Activated CD8-positive, alpha-beta memory T cell treated with anti-CD3 and anti-CD28 coated beads, Interleukin-2, amount 10 ng/mL, durations not matched to agents 7 days and 5 days (primary cell): ENCODE measurements at places on chromosomes 1 and 21. TPM values are rescaled to one million over a fixed set of nuclear protein-coding genes. Genes with fewer than 3 reads are reported as not detected.
A peak's percentile ranks its signal among the peaks of the same experiment; 100 is the strongest.

DNA sequence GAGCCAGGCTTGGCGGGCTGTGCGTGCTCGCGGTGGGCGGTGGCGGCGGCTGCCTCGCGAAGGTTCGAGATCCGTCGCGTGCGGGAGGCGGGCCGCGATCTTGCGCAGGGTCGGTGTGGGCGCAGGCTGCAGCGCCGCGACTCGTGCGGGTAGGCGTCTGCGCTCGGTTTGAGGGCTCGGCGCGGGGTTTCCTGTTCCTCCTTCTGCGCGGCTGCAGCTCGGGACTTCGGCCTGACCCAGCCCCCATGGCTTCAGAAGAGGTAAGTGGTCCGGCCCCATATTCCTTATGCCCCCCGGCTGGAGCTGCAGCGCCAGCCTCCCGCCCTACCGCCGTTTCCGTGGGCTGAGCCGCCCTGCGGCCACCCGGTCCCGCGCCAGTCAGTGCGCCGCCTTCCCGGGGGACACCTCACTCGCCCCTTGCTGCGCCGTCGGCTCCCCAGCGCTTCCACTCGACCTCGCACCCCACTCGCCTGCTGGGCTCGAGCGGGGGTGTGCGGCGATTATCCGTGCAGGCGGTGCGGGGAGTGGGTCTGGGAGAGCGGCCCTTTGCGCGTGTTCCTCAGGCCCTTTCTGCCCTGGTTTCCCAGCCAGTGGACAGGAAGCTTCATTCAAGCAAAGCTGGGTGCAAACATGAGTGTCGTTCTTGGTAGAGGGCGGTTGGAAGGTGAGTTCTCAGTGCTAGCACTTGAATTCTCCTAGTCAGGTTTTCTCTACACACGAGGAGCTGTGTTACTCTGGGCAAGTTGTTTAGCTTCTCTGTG lies at the start of gene CACYBP:
Gene CACYBP (plus strand): TSS at position 12 of the 761 bp plus-strand sequence. CDS start 234 bp downstream, at position 246.
- no peaks in the 10 kb centered on the region for H3K27me3 ChIP-seq
- peaks cover 48% of the 10 kb centered on the region for H3K4me1 ChIP-seq
- peak; percentile 66 for DNase-seq
- H3K4me3 ChIP-seq = no peak within 1 kb of the TSS
- H3K27ac ChIP-seq = no peak within 1 kb of the TSS
- peaks cover 24% of the 10 kb centered on the region for H3K36me3 ChIP-seq

- no peak overlapping the region for H3K27ac ChIP-seq
- no peak for DNase-seq
- H3K4me3 ChIP-seq = no peak overlapping the region
- H3K4me1 ChIP-seq = peaks cover 8% of the 10 kb centered on the region
- H3K27me3 ChIP-seq = peaks cover 8% of the 10 kb centered on the region
Measured at GRCh38 chr1:227864882-227865281, 49.4 kb downstream of the PRSS38 start.

GRCh38 chr1:84846387-84846786 lies 46.6 kb downstream of the LPAR3 start:
- no peak overlapping the region for H3K4me3 ChIP-seq
- peaks cover 1% of the 10 kb centered on the region for H3K4me1 ChIP-seq
- DNase-seq = no peak
- H3K36me3 ChIP-seq = no peaks in the 10 kb centered on the region

GRCh38 chr1:96253246-96254035 lies 468.1 kb upstream of the PTBP2 start:
- no peak for DNase-seq
- H3K36me3 ChIP-seq = no peaks in the 10 kb centered on the region
- H3K4me1 ChIP-seq = no peaks in the 10 kb centered on the region
- no peak overlapping the region for H3K27ac ChIP-seq
- H3K27me3 ChIP-seq = no peaks in the 10 kb centered on the region

GRCh38 chr1:11857164-11857851 lies 1.4 kb downstream of the NPPB start:
- H3K36me3 ChIP-seq = no peaks in the 10 kb centered on the region
- peaks cover 2% of the 10 kb centered on the region for H3K4me1 ChIP-seq
- no peak overlapping the region for H3K4me3 ChIP-seq
- H3K27ac ChIP-seq = no peak overlapping the region
- no peak for DNase-seq

DNA sequence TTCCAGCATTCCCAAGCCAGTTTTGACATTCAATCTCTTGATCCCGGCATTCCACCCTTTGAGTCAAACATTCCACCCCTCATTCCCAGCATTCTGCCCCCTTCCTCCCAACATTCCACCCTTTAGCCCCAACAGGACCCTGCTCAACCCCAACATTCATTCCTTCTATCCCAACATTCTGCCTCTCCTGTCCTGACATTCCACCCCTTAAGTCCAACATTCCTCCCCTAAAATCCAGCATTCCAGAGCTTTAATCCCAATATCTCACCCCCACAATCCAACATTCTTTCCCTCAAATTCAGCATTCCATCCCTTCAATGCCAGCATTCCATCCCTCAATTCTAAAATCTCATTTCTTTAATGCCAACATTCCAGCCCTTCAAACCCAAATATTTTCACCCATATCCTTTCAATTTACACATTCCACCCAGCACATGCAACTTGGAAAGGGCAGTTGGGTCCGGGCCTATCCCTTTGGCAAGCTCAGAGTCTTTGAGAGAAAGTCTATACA lies 22.9 kb downstream of the DDX20 start:
- H3K4me3 ChIP-seq = no peak overlapping the region
- DNase-seq = no peak
- H3K36me3 ChIP-seq = no peaks in the 10 kb centered on the region
- H3K27me3 ChIP-seq = peaks cover 7% of the 10 kb centered on the region
- no peaks in the 10 kb centered on the region for H3K4me1 ChIP-seq
- H3K27ac ChIP-seq = no peak overlapping the region

- no peak overlapping the region for H3K27ac ChIP-seq
- DNase-seq = no peak
- no peaks in the 10 kb centered on the region for H3K27me3 ChIP-seq
- no peaks in the 10 kb centered on the region for H3K36me3 ChIP-seq
- H3K4me1 ChIP-seq = no peaks in the 10 kb centered on the region
Measured at GRCh38 chr21:28224191-28224726, 768.4 kb downstream of the LTN1 start.

GRCh38 chr1:236753516-236753915 lies 41.6 kb upstream of the MTR start:
- peaks cover 21% of the 10 kb centered on the region for H3K27me3 ChIP-seq
- H3K4me3 ChIP-seq = no peak overlapping the region
- no peak for DNase-seq
- H3K4me1 ChIP-seq = no peaks in the 10 kb centered on the region

DNA sequence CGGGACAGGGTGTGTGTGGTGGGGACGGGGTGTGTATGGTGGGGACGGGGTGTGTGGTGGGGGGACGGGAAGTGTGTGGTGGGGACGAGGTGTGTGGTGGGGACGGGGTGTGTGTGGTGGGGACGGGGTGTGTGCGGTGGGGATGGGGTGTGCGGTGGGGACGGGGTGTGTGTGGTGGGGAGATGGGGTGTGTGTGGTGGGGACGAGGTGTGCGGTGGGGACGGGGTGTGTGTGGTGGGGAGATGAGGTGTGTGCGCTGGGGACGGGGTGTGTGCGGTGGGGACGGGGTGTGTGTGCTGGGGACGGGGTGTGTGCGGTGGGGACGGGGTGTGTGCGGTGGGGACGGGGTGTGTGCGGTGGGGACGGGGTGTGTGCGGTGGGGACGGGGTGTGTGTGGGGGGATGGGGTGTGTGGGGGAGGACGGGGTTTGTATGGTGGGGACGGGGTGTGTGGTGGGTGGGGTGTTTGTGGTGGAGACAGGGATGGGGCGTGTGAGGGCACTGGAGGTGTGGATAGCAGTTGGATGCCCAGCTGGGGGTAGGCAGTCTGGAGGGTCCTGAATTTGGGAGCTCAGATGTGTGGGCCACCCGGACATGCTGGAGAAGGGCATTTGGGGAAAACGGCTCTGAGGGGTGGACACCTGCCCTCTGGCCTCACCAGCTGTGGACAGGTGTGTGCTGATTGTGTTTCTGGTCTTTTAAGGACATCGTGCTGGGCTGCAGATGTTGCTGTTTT lies 16.9 kb downstream of the IBA57 start:
- no peak overlapping the region for H3K4me3 ChIP-seq
- no peaks in the 10 kb centered on the region for H3K36me3 ChIP-seq
- H3K27me3 ChIP-seq = no peaks in the 10 kb centered on the region
- peaks cover 15% of the 10 kb centered on the region for H3K4me1 ChIP-seq

- DNase-seq = no peak
- no peak overlapping the region for H3K27ac ChIP-seq
Measured at GRCh38 chr1:19682257-19682656, 17.6 kb downstream of the HTR6 start.

GRCh38 chr1:65623895-65624294 lies 168.8 kb upstream of the PDE4B start:
- H3K4me3 ChIP-seq = no peak overlapping the region
- no peaks in the 10 kb centered on the region for H3K4me1 ChIP-seq
- peaks cover 2% of the 10 kb centered on the region for H3K36me3 ChIP-seq
- H3K27ac ChIP-seq = no peak overlapping the region

DNA sequence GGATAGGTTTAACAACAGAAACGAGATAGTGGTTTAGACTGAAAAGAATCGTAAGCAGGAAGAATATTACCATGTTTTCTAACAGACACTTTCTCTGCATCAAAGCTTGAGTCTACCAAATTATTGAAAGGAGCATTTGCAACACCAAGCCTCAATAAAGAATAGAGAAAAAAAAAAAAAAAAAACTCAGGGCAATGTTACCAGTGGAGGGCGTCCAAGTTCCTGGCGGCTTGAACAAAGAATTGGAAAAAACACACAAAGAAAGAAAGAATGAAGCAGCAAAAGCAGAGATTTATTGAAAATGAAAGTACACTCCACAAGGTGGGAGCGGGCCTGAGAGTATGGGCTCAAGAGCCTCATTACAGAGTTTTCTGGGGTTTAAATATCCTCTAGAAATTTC lies 686.5 kb upstream of the ADGRL2 start:
- no peak for DNase-seq
- H3K27me3 ChIP-seq = no peaks in the 10 kb centered on the region
- no peak overlapping the region for H3K4me3 ChIP-seq

DNA sequence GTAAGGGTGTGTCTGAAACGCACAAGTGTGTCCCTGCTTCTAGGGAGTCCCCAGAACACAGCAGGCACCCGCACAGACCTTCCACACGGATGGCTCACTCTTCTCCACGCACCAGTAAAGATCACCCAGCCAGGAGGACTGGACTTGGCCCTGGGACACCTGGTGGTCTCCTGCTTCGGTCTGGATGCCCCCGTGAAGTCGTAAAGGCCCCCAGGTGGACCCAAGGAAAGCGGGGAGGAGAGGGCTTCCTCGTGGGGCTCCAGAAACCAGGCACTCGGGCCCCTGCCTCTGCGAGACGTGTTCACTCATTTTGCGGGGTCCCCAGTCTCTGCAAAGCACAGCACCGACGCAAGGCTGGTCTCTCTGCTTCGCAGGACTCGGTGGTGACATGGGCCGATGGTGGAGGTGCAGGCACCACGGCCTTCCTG lies 20.2 kb upstream of the COL6A2 start:
- no peak overlapping the region for H3K27ac ChIP-seq
- H3K4me3 ChIP-seq = no peak overlapping the region
- H3K36me3 ChIP-seq = no peaks in the 10 kb centered on the region
- H3K27me3 ChIP-seq = peaks cover 20% of the 10 kb centered on the region

- no peaks in the 10 kb centered on the region for H3K27me3 ChIP-seq
- H3K36me3 ChIP-seq = no peaks in the 10 kb centered on the region
- DNase-seq = no peak
Measured at GRCh38 chr1:118900643-118901440, 87.3 kb downstream of the TBX15 start.

DNA sequence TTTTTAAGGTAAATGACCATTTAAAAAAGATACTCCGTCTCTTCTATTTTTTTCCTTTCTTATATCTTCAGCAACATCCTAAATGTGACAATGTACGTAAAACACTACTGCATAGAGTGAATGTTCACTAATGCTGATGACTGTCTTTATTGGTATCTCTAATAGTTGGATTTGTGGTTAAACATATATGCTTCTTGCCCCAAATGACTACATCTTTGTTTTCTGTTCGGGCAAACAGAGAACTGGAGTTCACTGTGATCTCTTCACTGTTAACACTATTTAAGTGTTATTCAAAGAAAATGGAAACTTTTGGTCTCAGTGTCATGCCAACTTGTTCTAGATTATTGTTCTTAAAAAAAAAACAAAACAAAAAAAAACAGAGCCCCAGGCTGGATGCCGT lies 109.4 kb downstream of the KIF26B start:
- H3K27ac ChIP-seq = no peak overlapping the region
- DNase-seq = no peak
- H3K27me3 ChIP-seq = peaks cover 7% of the 10 kb centered on the region
- no peaks in the 10 kb centered on the region for H3K4me1 ChIP-seq
- no peaks in the 10 kb centered on the region for H3K36me3 ChIP-seq

- peak overlapping the region; percentile 53 for H3K4me3 ChIP-seq
- peaks cover 8% of the 10 kb centered on the region for H3K27me3 ChIP-seq
- peaks cover 17% of the 10 kb centered on the region for H3K4me1 ChIP-seq
- peaks cover 19% of the 10 kb centered on the region for H3K36me3 ChIP-seq
Measured at GRCh38 chr1:185694081-185694480, 40.1 kb upstream of the HMCN1 start.

GRCh38 chr1:39047374-39048229 lies 21.5 kb downstream of the NDUFS5 start:
- DNase-seq = no peak
- H3K4me3 ChIP-seq = no peak overlapping the region
- peaks cover 4% of the 10 kb centered on the region for H3K36me3 ChIP-seq
- no peak overlapping the region for H3K27ac ChIP-seq
- H3K27me3 ChIP-seq = no peaks in the 10 kb centered on the region

- no peaks in the 10 kb centered on the region for H3K4me1 ChIP-seq
- no peak for DNase-seq
- H3K36me3 ChIP-seq = no peaks in the 10 kb centered on the region
Measured at GRCh38 chr1:72911656-72912055, 629.3 kb upstream of the NEGR1 start.

Gene EPHA2
- not detected for total RNA-seq

Gene USH2A
- not detected for total RNA-seq

Gene CNR2
- 0.14 TPM for total RNA-seq

Gene KDM5B
- total RNA-seq = 69.9 TPM

Gene CFHR2
- total RNA-seq = not detected

Gene IVNS1ABP
- 509 TPM for total RNA-seq

Gene ZNF695
- total RNA-seq = 0.23 TPM

Gene IFT25
- 69.3 TPM for total RNA-seq

Gene TRIM67
- not detected for total RNA-seq

Gene FGR
- total RNA-seq = 1.8 TPM

Gene TMEM52
- total RNA-seq = not detected

Gene TRABD2B
- total RNA-seq = not detected
